ENCODE measurements at places on chromosomes 6 and 20. TPM values are rescaled to one million over a fixed set of nuclear protein-coding genes. Genes with fewer than 3 reads are reported as not detected.

GRCh38 chr20:14929388-14929787 is 592.0 kb upstream of the FLRT3 start:
- H3K4me1 ChIP-seq = no peaks in the 10 kb centered on the region
- no peak overlapping the region for H3K4me3 ChIP-seq
- H3K36me3 ChIP-seq = no peaks in the 10 kb centered on the region

The DYNLRB1 gene
- 166 TPM for polyA plus RNA-seq

- H3K4me3 ChIP-seq = no peak overlapping the region
- H3K27me3 ChIP-seq = no peaks in the 10 kb centered on the region
- DNase-seq = no peak
- no peaks in the 10 kb centered on the region for H3K36me3 ChIP-seq
Observed at GRCh38 chr20:15584507-15584906, 988.7 kb downstream of the KIF16B start.

DNA sequence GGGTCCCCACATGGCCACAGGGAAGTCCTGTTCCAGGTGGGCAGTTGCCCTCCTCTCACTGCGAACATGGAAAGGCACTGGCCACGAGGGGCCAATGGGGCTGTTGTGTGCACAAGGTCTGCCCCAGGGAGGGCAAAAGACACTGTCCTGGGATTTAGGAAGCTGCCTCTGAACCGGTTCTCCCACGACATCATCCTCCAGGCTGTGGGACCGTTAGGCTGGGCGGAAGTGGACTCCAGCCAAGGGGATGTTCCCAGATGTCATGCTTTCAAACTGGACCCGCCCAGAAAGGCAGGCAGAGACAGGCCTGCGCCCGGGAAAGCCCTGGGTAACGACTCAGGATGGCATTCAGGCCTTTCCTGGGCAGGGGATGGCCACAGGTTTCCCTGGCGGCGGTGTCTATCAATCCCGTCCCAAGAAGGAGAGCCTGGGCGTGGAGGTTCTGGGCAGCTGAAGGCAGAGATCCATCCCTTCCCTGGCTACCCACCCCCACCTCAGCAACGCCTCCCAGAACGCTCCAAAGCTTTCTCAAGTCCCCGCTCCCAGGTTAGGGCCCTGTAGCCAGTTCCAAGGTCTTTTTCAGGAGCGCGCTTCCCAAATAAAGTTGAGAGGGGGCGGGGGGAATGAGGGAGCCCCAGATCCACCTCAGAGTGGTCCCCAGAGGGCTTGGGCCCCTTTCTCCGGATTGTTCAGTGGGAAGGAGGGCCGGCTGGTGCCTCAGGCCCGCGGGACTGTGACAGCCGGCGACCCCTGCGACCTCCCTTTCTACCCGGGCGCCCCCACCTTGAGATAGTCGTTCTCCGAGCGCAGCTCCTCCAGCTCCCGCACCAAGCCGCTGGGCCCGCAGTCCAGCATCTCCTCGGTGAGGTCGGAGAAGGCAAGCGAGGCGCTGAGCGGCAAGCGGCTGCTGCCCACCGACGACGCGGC is 13.8 kb upstream of the TLDC2 start:
- DNase-seq = no peak
- H3K36me3 ChIP-seq = no peaks in the 10 kb centered on the region
- H3K27ac ChIP-seq = peak overlapping the region; percentile 17
- H3K4me1 ChIP-seq = peaks cover 56% of the 10 kb centered on the region

DNA sequence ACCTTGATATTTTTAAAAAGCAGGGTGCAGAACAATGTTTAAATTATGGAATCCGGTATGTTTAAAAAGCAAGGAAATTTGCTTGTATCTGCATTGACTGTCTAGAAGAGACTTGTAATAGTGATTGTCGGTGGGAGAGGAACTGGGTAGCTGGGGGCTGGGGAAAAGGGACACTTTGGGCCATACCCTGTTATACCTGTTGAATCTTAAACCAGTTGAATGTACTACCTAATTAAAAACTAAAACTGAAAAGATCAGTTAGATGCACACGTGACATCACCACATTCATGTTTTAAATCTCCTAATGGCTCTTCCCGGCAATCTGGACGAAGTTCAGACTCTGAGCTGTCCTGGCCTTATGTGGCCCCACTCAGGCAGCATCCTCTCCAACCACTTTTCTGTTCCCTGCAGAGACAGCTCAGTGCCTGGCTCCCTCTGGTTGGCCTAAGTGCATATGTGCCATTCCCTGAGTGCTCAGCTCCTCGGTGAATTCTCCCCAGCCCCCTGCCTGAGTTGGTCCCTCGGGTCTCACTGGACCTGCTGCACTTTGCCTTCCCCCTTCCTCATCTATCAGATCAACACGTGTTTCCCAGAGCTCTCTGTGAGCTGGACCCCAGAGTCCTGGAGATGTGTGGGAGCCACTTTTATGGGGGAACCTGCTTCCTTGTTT is 36.3 kb downstream of the SLC52A3 start:
- no peaks in the 10 kb centered on the region for H3K36me3 ChIP-seq
- no peak for DNase-seq
- H3K27me3 ChIP-seq = peaks cover 26% of the 10 kb centered on the region
- H3K27ac ChIP-seq = no peak overlapping the region
- no peak overlapping the region for H3K4me3 ChIP-seq

DNA sequence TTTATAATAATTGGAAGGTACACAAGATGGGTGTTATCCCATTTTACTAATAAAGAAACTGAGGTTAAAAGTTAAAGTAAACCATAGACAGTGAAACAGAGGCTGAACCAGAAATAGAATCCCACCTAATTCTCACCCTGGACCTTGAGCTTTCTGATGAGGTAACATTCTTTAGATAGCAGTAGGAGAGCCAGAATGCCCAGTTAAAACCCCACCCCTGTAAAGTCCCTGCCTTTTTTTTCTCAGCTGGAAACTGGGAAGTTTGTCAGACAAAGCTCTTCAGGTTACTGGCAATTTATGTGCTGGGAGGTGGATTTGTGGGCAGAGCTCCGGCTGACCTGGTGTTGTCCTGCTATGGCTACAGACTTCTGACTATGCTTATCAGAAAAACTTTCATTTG is 1.9 kb upstream of the MCHR2 start:
- no peaks in the 10 kb centered on the region for H3K4me1 ChIP-seq
- H3K4me3 ChIP-seq = no peak overlapping the region
- DNase-seq = no peak

The C2 gene
- 6.5 TPM for polyA plus RNA-seq

- H3K27ac ChIP-seq = no peak overlapping the region
- H3K4me3 ChIP-seq = peak overlapping the region; percentile 33
- H3K27me3 ChIP-seq = peaks cover 22% of the 10 kb centered on the region
- H3K36me3 ChIP-seq = no peaks in the 10 kb centered on the region
- H3K4me1 ChIP-seq = peaks cover 8% of the 10 kb centered on the region
- no peak for DNase-seq
Observed at GRCh38 chr20:38673725-38674091, 50.6 kb upstream of the SLC32A1 start.

Measured in CD14-positive monocyte (primary cell).